Stimulated activated CD4-positive, alpha-beta T cell treated with anti-CD3 and anti-CD28 coated beads, Interleukin-1b, Interleukin-23, amount 100 ng/mL, for 1 hour (primary cell): ENCODE measurements at places on chromosomes 11 and 22.

DNA sequence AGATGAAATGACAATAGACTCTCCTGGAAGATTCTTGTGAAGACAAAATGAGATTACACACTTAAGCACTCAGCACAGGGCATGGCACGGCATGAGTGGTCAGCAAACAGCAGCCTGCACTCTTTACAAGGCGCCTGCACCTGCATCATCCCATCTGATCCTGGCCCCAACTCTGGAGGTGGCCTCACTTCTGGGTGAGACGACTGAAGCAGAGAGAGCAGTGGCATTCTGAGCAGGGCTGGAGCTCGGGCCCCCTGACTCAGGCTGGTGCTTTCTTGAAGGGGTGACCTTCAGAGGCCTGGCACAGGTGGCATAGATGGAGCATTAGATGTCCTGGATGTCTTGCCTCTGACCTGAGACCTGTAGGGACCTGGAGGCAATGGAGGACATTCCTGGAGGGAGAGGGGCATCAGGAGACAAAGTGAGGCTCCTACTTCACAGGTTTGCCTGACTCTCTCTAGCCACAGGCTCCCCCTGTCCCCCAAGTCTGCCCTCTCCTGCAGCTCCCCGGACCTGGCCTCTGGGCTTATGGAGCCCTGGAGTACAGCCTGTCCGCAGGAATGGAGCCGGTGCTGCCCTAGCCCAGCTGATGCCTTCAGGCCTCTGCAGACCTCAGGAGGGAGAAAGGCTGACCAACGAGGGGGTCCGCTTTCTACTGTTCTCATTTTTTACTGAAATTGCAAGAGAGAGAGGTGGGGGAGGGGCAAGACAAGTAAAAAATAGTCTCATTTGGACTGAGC lies 65.5 kb upstream of the THY1 start:
- no peak for DNase-seq

- no peak for DNase-seq
Measured at GRCh38 chr11:4041731-4042391, 52.7 kb upstream of the RRM1 start.

DNA sequence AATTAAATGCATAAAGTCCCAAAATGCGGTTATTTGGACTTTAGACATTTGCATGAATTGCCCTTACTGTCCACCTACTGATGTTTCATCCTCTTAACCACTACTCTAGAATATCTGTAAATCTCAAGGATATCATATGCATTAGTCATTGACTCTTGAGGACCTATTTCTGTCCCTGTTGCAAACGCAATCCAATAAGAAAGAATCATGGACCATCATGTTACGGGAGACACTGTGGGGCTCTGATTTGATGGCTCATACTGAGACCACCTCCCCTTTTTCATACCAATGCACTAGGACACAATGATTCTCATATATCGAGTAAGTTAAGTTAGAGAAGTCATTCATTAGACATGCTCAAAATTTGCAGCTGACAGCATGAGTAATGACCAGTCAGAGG lies 14.4 kb downstream of the POU2AF2 start:
- no peak for DNase-seq

GRCh38 chr11:78795621-78796261 lies 221.1 kb upstream of the NARS2 start:
- DNase-seq = no peak

DNA sequence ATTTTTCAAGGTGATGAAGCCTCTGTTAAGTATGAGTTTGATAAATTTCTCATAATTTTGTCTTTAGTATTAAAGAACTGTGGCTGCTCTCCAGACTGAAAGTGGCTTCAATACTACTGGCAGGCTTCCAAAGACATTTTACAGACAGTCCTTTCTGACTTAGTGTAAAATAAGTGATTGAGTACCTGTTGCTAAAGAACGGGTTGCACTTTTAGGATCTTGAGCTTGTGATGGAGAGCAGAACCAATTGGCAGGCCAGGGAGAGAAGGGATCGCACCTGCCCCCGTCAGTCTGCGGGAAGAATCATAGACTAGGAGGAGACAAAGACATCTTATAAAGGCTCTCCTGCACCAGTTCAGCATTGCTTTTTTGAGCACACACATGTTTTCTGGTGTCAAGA lies 4.4 kb downstream of the NCAM1 start:
- no peak for DNase-seq

- no peak for DNase-seq
Measured at GRCh38 chr11:86990515-86990914, 35.3 kb upstream of the FZD4 start.

- no peak for DNase-seq
Measured at GRCh38 chr11:31487848-31488247, 21.6 kb downstream of the IMMP1L start.

GRCh38 chr11:73059915-73060314 lies 82.2 kb downstream of the FCHSD2 start:
- DNase-seq = no peak

DNA sequence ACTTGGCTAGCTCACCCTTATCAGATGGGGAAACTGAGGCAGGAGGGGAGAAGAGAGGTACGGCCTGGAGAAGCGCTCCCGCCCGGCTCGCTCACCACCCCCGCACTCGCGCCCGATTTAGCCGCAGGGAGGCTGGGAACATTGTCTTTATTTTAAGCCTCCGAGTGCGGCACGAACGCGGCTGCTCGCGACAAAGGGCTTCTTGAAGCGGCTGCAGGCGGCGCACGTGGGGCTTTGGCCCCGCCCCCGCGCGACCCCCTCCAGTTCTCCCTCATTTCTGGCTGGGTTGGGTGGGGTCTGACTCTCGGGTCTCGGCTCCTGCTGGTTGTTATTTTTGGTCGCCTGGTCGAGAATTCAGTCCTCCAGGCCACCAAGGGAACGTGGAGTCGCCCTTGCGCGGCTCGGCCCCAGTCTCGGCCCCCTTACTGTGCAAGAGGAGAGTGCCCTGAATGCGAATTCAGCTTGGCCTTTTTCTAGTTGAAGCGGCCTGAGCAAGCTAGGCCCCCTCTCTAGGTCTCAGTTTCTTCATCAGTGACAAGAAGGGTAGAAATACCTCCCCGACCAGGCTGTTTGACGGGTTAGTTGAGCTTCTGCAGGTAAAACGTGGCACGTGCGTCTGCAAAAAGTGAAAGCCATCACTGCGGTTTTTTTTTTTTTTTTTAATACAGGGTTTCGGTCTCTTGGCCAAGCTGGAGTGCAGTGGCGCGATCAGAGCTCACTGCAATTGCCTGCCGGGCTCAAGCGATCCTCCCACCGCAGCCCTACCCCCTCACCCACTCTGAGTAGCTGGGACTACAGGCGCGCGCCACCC lies 2.6 kb upstream of the CHRM1 start:
- DNase-seq = no peak

GRCh38 chr11:19284881-19285280 lies 44.1 kb upstream of the E2F8 start:
- no peak for DNase-seq

DNA sequence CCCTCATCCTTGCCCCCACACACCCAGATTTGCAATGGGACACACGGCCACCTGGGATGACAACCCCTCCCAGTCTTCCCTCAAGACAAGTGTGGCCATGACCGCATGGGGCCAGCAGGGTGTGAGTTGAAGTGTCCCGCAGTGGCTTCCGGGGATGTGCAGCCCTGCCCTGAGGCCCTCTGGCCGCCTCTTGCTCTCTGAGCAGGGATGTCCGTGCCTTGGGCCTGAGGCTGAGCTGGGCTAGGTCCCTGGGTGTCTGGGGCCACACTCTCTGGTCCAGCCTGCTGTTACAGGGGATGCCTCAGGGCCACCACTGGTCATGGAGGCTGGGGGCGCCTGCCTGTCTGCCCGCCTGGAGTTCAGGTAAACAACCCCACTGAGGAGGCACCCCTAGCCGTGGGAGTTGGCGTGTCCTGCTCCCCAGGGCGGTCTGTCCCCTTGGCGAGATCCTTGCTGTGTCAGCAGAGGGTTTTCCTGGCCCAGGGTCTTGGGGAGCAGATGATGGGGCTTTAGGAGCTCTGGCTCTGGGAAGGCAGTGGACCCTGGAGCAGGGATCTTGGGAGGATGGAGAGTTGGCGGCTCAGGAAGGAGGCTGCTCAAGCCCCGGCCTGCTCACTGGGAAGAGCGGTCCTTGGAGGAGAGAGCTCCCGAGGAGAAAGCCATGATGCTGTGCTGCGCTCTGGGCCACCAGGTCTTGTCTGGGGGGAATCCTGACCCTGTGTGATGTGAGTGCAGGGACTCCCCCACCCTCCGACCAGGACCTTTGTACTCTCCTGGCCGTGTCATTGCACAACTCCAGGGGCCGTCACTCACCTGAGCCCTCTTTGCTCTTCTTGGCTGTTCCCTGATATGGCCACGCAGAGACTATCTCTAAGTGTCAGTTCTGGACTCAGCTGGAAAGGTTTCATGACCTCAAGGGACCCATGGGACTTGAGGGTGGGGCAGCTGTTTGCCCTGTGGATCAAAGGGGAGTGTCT lies 67.9 kb downstream of the KCNQ1 start:
- no peak for DNase-seq

- DNase-seq = no peak
Measured at GRCh38 chr11:62921201-62921572, at the start of gene CHRM1. Gene CHRM1 (minus strand): TSS chr11:62921363. CDS start chr11:62911100, 10,263 bp downstream.

DNA sequence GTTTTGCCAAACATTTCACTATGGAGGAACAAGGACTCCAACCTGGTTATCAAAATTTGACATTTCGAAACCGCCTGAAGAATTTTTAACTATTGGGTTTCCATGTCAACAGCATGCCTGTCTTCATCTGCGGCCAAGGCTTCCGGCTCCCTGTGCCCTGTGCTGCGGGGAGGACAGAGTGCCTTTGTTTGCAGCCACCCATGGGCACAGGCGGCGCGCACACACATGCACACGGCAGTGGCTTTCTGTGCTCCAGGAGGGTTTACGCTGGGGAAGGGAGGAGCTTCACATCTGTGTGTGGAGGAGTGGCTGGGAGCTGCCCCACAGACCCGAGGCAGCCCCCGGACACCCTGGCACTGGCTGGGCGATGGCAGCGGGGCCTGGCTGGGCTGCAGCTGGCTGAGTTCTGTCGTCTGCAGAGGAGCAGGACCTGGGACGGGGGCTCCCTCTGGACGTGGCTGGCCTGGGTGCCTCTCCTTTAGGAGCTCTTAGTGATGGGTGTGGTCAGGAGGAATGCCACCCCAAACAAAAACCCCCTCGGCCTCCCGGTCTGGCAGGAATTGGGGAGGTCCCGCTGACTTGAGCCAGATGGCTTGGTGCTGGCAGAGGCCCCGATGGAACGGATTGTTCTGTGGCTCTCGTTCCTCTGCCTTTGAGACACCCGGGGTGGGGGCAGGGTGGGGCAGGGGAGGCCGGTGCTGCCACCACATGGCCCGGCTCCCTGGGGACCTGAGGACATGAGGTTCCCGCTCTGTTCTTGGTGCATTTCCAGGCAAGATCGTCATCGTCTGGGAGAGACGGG lies 1290.9 kb downstream of the BRD1 start:
- DNase-seq = no peak

DNA sequence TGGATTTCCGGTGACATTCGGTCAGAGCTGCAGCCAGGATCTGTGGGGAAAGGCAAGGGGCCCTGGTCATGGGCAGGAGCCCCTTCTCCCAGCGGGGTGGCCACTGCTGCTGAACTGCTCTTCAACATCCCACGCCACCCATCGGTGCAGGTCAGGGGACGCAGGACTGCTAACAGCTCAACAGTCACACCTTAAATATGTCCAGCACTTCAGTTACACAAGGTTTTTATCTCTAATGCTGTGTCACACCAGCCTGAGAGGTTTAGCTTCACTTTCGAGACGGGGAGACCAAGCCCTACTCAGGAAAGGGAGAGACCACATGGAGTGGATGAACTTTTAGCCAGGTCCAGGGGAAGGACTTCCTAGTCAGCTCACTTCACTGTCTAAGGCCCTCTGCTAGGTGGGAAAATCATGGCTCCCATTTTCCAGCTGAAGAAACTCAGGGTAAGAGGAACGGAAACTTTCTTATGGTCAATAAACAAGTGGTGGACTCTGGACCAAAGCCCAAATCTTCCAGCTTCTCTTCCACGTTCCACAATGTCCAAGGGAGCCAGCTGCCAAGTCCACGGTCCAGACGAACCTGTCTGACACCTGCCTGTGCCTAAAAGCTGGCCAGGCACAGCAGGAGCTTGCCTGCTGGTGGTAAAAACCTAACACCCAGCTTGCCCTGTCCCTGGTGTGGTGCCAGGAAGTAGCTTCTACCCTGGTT lies 21.0 kb upstream of the CHADL start:
- no peak for DNase-seq

DNA sequence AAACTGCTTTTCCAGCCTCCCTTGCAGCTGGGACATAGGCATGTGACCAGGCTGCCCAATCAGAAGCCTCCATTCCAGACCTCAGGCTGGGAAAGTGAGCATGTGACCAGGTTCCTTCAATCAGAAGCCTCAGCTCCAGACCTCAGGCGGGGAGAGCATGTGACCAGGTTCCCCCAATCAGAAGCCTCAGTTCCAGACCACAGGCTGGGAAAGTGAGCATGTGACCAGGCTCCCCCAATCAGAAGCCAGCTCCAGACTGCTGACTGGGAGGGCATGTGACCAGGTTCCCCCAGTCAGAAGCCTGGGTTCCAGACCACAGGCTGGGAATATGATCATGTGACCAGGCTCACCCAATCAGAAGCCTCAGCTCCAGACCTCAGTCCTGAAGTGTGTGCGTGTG lies 11.7 kb upstream of the IL2RB start:
- no peak for DNase-seq

DNA sequence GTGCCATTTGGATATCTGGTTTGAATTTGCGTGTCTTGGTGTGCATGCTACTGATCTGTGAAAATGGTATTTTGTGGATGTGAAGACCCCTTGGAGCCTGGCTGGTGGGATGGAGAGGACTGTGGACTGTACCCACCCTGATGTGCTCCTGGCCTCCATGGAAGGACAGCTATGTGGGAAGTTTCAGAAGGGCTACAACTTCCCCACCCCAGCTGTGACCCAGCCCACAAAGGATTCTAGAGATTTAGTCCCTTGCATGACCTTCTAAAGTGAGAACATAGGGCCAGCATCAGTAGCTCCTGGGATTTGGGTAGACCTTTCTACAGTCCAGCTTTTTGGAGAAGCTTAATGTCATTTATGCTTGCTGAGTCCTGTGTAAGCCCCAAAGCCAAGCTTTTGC lies 173.4 kb downstream of the BCR start:
- DNase-seq = no peak

GRCh38 chr11:28346209-28346608 lies 238.0 kb downstream of the METTL15 start:
- DNase-seq = no peak

- no peak for DNase-seq
Measured at GRCh38 chr22:49657974-49658590, 169.6 kb downstream of the BRD1 start.

DNA sequence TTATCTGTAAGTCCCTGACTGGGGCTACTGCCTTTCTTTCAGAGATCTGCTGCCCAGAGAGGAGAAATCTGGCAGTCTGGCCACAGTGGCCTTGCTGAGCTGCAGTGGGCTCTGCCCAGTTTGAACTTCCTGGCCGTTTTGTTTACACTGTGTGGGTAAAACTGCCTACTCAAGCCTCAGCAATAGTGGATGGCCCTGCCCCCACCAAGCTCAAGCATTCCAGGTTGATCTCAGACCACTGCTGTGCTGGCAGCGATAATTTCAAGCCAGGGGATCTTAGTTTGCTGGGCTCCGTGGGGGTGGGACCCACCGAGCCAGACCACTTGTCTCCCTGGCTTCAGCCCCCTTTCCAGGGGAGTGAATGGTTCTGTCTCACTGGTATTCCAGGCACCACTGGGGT lies 117.5 kb downstream of the TRPC6 start:
- DNase-seq = no peak
